ENCODE measurements at places on chromosomes 11 and 22.
A peak's percentile ranks its signal among the peaks of the same experiment; 100 is the strongest.

- H3K4me1 ChIP-seq, result peaks cover 3% of the 10 kb centered on the region
- no peak overlapping the region for H3K27ac ChIP-seq
- peak; percentile 82 for DNase-seq
These were observed 13.3 kb downstream of the RSPH14 start for GRCh38 chr22:23128269-23129108.

DNA sequence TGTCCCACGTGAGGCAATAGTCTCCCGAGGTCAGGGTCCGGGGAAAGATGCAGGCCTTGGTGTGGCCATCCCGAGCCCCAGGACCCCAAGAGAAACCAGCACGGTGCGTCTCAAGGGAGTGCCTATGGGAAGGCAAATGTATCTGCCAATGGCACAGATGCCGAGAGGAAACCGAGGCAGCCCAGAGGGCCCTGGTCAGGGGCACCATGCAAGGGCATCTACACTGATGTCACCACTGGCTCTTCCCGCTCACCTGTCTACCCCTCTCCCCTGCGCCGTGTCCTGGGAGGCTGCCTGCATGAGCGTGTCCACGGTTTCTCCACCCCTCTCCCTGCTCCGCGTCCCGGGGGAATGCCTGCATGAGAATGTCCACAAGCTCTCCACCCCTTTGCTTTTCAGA is 1318.8 kb downstream of the TBC1D22A start:
- no peaks in the 10 kb centered on the region for H3K36me3 ChIP-seq
- H3K4me1 ChIP-seq, result peaks cover 16% of the 10 kb centered on the region
- H3K4me3 ChIP-seq, result no peak overlapping the region
- peaks cover 76% of the 10 kb centered on the region for H3K27me3 ChIP-seq
- H3K27ac ChIP-seq, result no peak overlapping the region

- H3K36me3 ChIP-seq, result no peaks in the 10 kb centered on the region
- no peaks in the 10 kb centered on the region for H3K27me3 ChIP-seq
- DNase-seq, result no peak
- H3K27ac ChIP-seq, result no peak overlapping the region
- H3K4me3 ChIP-seq, result no peak overlapping the region
- H3K4me1 ChIP-seq, result no peaks in the 10 kb centered on the region
These were observed 258.0 kb downstream of the FAT3 start for GRCh38 chr11:92482492-92483060.

DNA sequence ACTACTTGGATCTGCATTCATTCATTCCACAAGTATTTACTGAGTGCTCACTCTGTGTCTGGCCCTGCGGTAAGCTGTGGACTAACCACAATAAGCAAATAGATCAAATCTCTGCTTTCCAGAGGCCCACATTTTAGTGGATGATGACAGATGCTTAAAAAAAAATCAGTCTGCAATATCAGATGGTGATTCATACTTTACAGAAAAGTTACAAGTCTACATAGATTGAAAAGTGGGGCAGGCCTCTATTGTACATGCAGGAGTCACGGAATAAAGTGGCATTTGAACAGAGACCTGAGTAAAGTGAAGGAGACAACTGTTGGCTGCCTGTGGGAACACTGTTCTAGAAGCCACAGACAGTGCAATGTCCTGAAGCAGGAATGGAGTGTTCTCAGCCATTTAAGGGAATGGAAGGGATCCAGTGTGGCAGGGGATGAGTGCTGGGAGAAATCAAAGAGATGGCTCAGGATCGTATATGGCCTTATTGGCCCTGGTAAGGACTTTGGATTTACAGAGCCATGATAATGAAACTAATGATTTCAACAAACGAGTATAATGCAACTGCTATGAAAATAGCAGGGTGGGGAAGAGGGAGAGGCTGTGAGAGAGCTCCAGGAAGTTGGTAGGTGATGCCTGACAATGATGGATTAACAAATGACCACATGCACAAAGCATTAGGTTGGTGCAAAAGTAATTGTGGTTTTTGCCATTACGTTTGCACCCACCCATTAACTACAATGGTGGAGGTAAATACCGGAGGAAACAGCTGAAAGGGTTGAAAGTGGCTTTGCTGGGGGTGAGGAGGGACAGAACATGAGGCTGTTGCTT is 31.1 kb downstream of the TMEM45B start:
- no peak overlapping the region for H3K27ac ChIP-seq
- no peaks in the 10 kb centered on the region for H3K27me3 ChIP-seq
- no peak overlapping the region for H3K4me3 ChIP-seq
- no peak for DNase-seq

DNA sequence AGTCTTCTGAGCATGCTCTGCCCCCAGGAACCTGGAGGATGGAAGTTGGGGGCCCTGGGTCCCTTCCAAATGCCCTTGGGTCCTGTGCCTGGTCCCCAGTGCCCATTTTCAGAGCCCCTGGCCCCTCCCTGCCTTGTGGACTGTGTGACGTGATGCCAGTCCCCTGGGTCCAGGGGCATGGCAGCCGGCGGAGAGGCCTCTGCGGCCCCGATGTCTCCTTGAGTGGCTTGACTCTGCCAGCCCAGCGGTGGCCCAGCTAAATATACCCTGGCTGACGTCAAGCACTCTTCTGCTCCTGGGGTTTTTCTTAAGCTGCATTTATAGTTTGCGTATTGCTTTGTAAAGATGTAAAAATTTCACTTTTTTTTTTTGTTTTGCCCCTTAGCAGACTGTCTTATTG is 35.2 kb upstream of the PARVG start:
- H3K27me3 ChIP-seq, result no peaks in the 10 kb centered on the region
- no peaks in the 10 kb centered on the region for H3K4me1 ChIP-seq
- H3K27ac ChIP-seq, result no peak overlapping the region
- no peaks in the 10 kb centered on the region for H3K36me3 ChIP-seq
- DNase-seq, result no peak

- H3K4me3 ChIP-seq, result no peak overlapping the region
- H3K27ac ChIP-seq, result no peak overlapping the region
- no peak for DNase-seq
- H3K36me3 ChIP-seq, result peaks cover 21% of the 10 kb centered on the region
These were observed 19.3 kb upstream of the CSRP3 start for GRCh38 chr11:19220903-19221724.
